ENCODE measurements at places on chromosomes 16 and 17.

DNA sequence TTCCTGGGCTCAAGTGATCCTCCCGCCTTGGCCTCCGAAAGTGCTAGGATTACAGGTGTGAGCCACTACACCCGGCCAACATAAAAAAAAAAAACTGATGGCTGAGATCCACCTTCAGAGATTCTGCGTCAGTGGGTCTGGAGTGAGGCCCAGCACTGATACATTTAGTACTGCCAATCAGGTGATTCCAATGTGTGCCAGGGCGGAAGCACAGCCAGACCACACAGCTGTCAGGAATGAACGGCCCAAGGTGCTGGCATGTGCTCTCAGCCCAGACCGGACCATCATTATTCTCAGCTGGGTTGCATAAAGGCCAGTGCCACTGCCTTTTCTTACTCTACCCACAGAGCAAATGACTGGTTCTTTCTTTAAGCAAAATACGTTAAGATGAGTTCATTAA, 1.2 kb upstream of the BCO1 start:
- DNase-seq = no peak

- no peak for DNase-seq
Observed at GRCh38 chr17:74608511-74608910, 15.0 kb downstream of the CD300E start.

GRCh38 chr17:73142872-73143381, 21.9 kb upstream of the SSTR2 start:
- DNase-seq = no peak

GRCh38 chr16:85387171-85387507, 226.0 kb upstream of the GSE1 start:
- no peak for DNase-seq

DNA sequence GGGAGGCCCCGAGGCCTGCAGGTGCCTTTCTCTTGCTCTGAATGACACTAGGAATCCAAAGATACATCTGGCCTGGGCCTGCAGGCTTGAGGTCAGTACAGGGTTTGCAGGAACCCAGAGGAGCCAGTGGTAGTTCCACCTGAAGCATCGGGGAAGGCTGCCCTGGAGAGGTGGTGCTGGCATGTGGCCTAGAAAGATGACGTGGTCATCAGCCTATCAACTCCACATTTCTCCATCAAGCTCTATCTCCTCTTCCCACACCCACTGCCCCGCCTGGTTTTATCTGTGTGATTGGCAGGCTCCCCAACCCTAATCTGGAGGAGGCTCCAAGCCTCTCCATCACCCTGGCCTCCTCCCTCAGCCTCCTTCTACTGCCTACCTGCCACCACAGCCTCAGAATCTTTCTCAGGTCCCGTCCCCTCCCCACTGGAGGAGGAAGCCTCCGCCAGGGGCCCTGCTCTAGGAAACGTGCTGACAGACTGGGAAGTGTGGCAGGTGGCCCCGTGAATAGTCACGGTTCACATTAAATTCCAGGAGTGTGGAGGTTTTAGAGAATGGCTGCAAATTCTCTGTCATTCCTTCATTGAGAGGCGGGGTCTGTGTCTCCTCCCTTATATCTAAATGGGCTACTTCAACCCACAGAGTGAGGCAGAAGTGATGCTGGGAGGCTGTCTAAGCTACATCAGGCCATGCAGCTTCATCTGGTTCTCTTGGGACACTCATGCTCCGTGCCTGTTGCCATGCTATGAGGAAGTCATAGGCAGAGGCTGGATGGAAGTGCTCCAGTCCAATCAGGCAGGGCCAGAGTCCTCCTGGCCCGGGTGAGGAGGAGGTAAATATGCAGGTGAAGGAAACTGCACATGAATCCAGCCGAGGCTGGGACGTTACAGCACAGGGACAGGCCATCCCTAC, 11.4 kb upstream of the MAP2K3 start:
- no peak for DNase-seq

- DNase-seq = no peak
Observed at GRCh38 chr16:25311950-25312349, 54.3 kb upstream of the ZKSCAN2 start.

DNA sequence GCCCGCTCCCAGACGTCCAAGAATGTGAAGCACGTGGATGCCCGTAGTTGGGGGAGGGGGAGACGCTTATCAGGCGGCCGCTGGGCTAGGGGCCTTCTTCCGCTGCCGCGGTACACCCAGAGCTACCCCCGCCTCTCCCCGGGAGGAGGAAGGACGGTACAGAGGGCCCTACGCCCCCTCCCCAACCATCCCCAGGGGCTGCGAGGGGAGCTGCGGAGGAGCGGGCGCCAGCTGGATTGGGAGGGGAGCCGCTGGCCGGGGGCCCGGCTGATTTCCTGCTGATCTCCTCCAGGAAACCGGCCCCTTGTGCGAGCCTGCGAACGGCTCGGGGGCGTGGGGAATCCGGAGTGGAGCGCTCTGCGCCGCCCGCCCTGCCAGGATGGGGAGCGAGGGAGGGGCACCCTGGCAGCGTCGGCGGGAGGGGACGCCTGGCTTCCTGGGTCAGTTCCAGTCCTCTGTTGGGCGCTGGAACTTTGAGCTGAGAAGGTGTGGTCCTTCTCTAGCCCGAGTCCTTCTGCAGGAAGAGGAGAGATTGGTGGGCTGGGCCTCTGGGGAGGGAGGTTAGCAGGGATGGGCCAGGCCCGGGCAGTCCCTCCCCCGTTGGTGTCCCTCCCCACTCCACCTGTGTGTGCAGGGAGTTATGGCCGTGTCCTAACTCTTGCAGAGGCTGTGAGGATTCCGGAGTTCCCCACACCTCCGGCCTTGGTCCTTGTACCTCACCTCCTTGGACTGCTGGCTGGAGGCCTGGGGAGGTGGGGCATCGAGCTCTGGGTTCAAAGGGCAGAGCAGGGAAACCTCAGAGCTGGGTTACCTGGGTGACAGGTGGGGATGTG, 19.2 kb downstream of the GJD3 start:
- no peak for DNase-seq

DNA sequence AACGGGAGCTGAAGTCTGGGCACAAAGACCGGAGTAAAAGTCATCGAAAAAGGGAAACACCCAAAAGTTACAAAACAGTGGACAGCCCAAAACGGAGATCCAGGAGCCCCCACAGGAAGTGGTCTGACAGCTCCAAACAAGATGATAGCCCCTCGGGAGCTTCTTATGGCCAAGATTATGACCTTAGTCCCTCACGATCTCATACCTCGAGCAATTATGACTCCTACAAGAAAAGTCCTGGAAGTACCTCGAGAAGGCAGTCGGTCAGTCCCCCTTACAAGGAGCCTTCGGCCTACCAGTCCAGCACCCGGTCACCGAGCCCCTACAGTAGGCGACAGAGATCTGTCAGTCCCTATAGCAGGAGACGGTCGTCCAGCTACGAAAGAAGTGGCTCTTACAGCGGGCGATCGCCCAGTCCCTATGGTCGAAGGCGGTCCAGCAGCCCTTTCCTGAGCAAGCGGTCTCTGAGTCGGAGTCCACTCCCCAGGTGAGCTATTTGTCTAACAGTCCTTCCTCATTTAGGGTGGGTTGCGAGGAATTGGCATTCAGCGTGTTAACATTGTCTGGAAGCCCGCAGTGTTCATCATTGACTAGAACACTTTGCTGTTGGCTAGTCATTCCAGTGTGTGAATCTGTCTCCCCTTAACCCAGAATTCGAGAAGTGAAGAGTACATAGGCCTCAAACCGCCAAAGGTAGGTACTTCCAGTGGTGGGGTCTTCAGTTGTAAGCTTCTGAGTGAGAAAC, 1.5 kb downstream of the CDK12 start:
- DNase-seq = no peak

DNA sequence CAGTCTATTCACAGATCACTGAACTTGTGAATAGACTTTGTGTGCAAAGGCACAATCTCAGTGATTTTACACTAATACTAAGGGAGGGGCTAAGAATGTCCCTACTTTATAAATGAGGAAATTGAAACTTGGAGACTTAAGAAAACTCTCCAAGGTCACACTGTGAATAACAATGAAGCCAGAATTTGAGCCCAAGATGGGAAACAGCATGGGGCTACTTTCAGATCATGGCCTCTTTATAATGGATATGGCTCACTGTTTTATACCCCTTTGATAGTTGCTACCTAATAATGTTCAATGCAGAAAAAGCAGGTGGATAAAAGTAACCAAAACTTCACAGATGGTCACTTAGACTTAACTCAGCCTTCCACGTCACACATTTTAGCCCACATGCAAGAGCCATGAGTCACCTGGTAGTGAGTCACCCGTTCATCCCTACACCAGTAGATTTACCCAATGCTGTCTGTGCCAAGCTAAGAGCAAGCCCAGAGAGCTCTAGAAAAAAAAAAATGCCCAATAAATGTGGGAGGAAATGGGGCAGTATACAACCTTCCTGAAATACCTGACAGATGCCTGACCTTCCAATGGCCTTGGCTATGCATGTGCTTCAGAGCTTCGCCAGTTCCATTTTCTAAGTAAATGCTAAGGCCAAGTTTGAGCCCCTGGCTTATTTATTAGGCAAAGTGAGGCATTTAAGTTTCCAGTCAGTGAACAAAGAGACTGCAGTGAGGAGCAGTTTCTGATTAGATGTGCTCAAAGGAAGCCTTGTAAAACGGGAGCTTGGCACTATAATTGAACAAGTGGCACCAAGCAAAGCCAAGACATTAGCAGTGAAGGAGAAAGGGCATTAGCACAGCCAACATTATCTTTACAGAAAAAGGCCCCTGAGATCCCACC, 219.7 kb downstream of the TMEM114 start:
- DNase-seq = no peak

DNA sequence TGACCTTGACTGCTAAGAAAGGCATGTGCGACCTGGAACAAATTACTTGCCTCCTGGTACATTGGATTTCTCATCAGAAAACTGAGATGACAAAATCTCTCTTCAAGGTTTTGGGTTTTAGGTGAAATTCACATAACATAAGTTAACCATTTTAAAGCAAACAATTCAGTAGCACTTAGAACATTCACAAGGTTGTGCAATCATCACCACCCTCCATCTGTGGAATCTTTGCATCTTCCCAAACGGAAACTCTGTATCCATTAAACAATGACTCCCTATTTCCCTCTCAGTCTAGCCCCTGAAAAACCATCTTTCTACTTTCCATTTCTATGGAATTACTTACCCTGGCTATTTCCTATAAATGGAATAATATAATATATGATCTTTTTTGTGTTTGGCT, 42.2 kb upstream of the BRD7 start:
- no peak for DNase-seq

DNA sequence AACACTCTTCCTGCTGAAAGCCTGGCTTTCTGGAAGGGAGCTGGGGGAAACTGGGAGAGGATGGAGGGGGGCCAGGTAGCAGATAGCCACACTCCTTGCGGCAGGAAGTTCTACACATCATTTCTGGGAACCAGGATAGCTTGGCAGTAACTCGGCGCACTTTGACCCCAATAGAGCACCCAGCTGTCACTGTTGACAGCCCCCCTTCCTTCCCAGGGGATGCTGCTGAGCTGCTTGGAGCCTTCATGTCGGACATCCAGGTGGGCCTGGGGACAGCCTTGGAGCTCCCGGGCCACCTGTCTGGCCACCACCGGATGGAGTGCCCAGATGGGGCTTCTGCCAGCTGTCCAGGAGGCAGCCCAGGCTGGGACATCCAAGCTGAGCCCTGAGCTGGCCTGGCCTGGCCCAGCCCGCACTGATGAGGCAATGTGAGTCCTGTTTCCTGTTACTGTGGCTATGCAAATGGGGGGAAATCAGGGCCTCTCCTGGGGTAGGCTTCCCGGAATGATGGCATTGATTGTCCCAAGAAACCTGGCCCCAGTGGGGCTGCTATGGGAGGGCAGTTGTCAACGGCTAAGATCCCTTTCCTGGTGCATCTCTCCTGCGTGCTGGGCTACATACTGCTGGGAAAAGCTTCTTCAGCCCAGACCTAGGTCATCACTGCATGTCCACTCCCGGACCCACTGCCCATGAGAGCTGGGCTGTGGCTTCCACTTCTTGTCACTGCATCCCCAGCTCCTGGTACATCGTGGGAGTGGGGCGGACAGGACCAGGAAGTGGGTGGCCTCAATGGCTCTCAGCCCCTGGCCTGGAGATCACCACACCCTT, 50.0 kb downstream of the SOCS1 start:
- no peak for DNase-seq

DNA sequence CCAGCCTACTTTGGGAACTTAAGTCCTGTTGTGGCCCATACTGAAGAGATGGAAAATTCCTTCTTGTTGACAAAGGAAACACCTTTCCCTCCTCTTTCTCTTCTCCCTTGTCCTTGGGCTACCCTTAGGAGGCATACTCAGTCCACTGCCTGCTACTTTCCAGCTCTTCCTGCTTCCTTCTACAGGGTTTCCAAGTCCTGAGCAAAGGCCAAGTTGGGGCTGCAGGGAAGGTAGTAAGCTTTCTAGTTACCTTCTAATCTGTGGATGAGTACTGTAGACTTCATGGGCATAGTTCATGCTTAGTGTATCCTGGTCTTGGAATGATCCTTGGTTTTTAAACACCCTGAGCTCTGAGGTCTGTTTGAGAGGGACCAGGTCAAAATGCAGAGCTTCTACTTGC, 299.2 kb upstream of the MAF start:
- no peak for DNase-seq

- no peak for DNase-seq
Observed at GRCh38 chr16:28495098-28495793, 803 bp downstream of the APOBR start.

DNA sequence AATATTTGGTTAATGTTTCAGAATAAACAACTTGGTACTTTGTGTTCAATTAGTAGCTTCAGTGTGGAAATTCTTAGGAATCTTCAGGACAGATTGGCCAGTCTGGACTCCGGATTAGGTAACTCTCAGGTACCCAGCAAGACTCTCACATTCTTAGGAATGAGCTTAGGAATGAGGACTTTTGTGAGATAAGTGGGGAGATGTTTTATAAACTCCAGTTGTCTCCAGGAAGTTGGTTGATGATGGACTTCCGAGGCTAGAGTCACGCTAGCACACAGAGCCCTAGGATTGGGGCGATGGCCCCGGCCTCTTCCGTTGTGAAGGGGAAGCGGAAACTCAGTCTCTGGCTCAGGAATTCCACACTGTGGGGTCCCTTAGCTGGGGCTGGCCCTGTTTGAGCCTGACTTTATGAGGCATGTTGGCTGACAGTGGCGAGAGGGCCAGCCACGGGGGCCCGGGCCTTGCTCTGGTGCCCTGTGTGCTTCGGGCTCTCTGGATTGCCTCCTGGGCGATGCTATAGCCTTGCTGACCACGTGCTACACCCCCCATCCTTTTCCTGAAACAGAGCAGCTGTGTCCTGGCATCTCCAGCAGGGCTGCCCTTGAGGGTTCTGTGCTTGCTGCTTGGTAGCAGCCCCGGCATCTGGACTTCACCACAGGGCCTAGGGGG, 32.4 kb downstream of the RAB11FIP3 start:
- DNase-seq = no peak

DNA sequence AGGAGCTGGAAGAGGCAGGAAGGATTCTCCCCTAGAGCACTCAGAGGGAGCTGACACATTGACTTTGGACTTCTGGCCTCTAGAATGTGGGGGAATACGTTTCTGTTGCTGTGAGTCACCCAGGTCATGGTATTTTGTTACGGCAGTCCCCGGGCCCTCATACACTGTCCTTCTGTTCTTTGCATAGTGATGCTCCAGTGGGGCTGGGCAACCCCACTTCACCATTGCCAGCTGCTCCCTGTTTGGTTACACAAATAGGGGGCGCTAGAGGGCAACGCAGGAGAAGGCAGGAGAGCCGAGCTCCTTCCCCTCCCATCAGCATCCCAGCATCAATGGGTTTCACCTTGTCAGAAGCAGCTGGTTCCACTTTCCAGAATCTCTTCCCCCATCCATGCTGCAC, 257.7 kb upstream of the FOXF1 start:
- no peak for DNase-seq

All from stimulated activated CD4-positive, alpha-beta T cell treated with anti-CD3 and anti-CD28 coated beads, TNF-alpha, amount 100 ng/mL, for 4 hours (primary cell).